Aorta (tissue), 5 donors: ENCODE measurements at places on chromosomes 6 and 20. TPM values are rescaled to one million over a fixed set of nuclear protein-coding genes. Genes with fewer than 3 reads are reported as not detected.

DNA sequence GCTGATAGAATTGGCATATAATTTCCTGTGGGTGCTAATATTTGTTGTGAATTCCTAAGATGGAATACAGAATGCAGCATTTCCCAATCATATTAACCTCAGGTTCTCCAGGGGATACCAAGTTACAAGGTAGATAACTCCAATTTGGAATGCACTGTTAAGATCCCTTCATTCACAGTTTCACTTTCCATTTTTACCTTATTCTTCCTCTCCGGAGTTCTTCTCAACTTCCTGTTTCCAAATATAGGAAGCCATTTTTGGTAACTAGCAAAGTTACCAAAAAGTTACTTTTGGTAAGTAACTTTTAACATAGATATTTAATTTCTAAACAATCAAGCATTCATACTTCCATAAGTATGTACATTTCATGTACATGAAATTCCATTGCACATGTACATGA lies 63.5 kb upstream of the PHACTR2 start:
- DNase-seq, result no peak

The GABRR1 gene
- 1.6 TPM for total RNA-seq

DNA sequence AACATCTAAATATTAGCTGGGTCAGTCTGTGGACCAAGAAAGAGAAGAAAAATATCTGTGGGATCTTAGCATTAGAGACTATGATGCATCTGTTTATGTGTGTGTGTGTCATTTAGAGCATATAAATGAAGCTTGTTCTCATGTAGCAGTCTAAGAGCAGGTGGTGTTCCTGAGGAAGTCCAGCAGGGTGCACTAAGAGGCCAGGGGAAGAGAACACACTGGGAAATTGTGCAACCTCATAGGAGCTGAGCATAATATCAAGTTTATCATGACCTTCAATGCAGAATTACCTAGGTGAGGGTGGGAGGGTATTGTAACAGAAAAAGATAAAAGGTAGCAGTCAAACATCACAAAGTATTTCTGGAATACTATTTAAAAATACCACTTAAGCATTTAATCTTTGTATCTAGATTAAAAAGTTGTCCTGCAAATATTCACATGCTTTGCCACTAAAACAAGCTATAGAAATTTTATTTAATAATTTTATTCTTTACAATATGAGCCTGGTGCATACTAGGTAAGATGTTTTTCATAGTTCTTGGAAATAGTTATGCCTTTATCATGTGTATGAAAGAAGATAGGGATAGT lies 80.5 kb downstream of the SMPDL3A start:
- no peak for DNase-seq

GRCh38 chr20:46960536-46960935 lies 65.9 kb downstream of the EYA2 start:
- DNase-seq, result no peak

The SYTL3 gene
- 3.9 TPM for total RNA-seq

The FABP7 gene
- total RNA-seq, result not detected

The PRR18 gene
- total RNA-seq, result not detected

DNA sequence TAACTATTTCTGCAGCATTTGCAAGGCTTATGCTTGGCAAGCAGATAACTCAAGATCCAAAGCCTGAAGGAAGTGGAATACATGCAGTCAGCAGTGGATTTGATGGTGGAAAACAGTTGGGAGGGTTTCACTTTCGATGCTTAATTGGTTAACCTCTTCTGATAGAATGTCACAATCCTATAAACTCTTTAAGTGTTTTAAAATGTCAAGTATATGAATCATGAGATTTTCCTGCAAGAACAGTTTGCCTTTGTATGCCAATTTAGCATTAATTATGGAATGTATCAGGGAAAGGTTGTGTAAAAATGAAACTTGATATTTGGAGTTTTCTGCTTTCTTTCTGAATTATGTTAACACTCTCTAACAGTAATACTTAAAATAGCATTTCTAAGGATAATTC lies 36.6 kb downstream of the NKX2-4 start:
- no peak for DNase-seq

The TBX18 gene
- total RNA-seq, result 58.6 TPM

The WASF1 gene
- 10.3 TPM for total RNA-seq

GRCh38 chr6:38055203-38055589 lies 235.7 kb downstream of the ZFAND3 start:
- no peak for DNase-seq

The FAM209A gene
- 1.0 TPM for total RNA-seq

The SLC2A10 gene
- total RNA-seq, result 13.9 TPM

DNA sequence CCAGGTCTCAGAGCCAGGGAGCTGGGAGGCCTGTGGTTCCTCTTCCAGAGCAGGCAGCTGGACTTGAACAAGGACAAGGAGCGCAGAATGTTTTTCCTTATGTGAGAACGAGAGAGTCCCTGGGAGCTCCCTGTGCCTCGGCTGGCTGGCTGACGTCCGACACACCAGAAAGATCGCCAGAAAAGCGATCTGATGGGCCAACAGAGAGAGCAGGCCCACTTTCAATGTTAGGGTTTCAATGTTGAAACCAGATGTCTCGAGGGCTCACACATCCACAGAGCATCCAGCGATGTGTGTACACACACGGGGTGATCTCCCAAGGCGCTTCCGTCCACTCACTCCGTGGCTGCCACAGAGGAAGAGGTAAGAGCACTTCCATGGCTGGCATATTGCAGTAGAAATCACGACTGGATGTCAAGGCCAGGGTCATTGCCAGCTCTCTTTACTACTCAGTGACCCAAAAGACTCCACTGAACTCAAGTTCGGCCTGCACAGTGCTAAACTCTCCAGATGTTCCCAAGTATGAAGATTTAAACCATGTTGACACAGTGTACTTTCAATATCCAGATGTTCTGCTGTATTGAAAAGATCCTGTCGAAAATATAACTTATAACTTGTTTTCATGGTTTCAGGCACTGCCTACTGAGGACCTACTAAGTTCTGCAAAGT lies 70.8 kb upstream of the FOXC1 start:
- DNase-seq, result no peak

DNA sequence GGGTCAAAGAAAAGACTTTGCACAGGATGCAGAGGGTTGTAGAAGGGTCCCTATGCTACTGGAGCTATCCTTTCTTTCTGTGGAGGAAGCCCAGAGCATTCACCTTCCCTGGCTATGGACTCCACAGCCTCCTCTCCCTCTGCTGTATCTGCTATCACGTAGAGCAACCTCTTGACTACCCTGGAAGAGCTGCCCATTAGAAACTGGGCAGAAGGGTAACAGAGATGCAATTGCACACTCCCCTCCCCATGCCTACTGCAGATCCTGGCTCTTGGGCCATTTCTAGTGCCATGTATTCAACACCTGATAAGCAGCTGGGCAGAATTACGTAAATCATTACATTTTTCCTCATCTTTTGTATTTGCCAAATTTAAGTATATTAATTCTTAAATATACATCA lies 3.1 kb downstream of the KLHL31 start:
- no peak for DNase-seq

DNA sequence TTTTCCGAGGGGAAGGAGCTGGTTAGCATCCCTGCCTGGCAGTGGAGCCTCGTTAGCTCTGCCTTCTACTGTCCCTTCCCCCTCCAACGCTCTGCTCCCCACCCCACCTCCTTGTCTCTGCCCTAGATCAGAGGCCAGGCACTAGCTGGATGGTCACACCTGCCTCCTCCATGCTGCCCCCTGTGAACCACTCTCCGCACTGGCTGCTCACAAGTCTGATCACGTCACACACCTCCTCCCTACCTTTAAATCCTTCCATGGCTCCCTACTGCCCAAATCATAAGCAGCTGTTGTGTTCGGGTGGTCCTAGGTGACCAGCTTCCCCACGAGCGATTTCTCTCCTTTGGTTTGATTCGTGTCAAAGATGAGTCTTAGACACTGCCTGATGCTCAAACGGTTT lies 71.3 kb downstream of the CHMP4B start:
- no peak for DNase-seq

GRCh38 chr20:31833130-31833930 lies 12.1 kb downstream of the FOXS1 start:
- DNase-seq, result peak; percentile 92

GRCh38 chr20:54382419-54382818 lies 93.0 kb upstream of the DOK5 start:
- no peak for DNase-seq

GRCh38 chr6:83597051-83597450 lies 84.7 kb downstream of the PRSS35 start:
- DNase-seq, result no peak

The MEP1A gene
- not detected for total RNA-seq

- no peak for DNase-seq
Measured at GRCh38 chr20:16415071-16416053, 157.9 kb downstream of the KIF16B start.

DNA sequence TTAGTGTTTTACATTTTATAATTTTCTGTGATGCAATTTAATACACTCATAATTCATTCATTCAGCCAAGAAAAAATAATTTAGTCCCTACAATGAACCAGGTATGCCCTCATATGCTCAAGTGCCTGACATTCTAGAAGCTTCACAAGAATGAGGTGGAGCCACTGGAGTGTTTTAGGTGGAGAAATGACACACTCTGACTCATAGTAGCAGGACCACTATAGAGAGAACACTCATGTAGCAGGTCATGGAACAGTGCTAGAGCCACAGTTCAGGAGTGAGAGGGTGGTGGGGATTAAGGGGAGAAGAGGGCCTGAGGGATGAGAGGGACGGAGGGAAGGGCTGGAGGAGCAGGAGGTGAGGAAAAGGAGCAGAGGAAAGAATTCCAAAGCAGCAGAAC lies 1.4 kb upstream of the HLA-G start:
- no peak for DNase-seq

- DNase-seq, result peak; percentile 16
Measured at GRCh38 chr20:1824834-1825233, 70.4 kb upstream of the SIRPA start.

The FAM209B gene
- total RNA-seq, result not detected

The MUC21 gene
- not detected for total RNA-seq

DNA sequence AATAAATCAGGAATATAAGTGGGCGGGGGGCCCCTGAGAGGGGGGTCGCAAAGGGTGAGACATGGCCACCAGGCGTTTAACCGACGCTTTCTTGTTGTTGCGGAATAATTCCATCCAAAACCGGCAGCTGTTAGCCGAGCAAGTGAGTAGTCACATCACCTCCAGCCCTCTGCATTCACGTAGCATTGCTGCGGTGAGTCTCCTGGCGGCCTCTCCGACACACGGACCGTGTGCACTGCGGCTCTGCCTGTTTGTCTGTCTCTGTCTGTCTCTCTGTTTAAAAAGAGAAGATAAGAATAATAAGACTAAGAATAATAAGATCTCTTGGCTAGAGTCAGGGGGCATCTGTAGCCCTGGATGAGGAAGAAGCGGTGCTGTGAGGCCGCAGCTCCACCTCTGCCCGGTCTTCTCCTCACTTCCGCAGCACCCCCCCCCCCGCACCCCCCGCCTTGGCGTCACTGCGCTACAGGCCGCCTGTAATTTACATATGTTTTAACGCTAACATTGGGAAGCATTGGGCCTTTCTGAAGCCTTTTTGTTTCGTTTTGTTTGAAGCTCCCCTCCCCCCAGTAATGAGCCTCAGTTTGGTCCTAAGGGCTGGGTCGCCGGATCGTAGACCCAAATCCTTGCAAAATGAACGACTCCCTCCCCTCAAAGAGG lies 993 bp downstream of the STX16 start:
- peak; percentile 73 for DNase-seq

GRCh38 chr6:21949211-21949801 lies 347.5 kb downstream of the PRL start:
- no peak for DNase-seq

The ETV7 gene
- 2.2 TPM for total RNA-seq

GRCh38 chr20:41696428-41696827 lies 78.3 kb upstream of the CHD6 start:
- no peak for DNase-seq

GRCh38 chr20:41577129-41578009 lies 40.8 kb downstream of the CHD6 start:
- no peak for DNase-seq

DNA sequence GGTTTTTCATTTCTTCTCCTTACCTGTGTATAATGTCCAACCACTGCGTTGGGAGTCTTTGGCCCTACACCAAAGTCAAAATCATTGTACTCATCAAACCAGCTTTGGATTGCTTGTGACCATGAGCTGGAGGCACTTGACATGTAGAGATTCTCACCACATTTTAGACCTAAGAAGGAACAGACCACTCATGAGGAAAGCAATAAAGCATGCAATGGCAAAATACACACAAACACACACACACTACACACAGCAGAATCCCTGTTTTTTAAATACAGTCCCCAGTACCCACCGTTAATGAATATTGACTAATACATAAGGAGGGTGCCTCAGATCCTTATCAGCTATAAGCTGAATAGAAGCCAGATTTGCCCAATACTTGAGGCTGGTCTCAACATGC lies 10.5 kb downstream of the CRISP3 start:
- DNase-seq, result no peak

GRCh38 chr6:27495386-27496135 lies 22.7 kb upstream of the ZNF184 start:
- DNase-seq, result peak; percentile 69

The MYLK2 gene
- not detected for total RNA-seq

DNA sequence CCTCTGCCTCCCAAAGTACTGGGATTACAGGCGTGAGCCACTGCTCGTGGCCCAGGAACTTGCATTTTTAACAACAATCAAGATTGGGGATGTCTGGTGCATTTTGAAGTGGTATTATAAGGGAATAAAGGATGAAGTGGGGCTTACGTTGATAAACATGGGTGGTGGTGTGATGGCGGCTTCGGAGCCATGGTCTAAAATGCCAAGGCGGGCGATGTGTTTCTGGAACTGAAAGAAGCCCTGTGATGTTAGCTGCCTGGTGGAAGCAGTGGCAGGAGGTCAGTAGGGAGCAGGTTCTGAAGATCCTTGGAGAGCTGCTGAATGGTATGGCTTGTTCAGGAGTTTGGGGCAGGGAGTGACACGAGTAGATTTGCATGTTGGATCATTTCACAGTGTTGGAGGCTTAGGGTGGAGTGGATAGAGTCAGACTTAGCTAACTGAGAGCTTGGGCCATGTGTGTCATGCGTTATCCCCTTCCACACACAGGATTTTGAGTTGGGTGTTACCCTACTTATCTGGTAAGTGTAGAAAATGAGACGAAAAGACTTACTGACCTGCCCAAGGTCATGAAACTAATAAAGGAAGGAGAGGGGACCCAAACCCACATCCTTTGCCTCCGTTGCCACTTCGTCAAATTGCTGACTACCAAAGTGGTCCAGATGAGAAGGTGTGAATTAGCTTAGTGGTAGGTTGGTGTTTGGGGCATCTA lies 1.5 kb downstream of the NELFCD start:
- no peak for DNase-seq

GRCh38 chr20:57065646-57066045 lies 200.8 kb downstream of the BMP7 start:
- no peak for DNase-seq

- no peak for DNase-seq
Measured at GRCh38 chr6:39298061-39298460, 16.2 kb downstream of the KCNK17 start.

GRCh38 chr20:25178563-25179438 lies 16.7 kb upstream of the ENTPD6 start:
- peak; percentile 54 for DNase-seq

The SNAP25 gene
- total RNA-seq, result 10.9 TPM

The FAM83D gene
- total RNA-seq, result 3.4 TPM

- DNase-seq, result no peak
Measured at GRCh38 chr6:159973406-159973805, 4.5 kb downstream of the IGF2R start.

The KHDRBS2 gene
- 0.32 TPM for total RNA-seq

The E2F1 gene
- 1.4 TPM for total RNA-seq
